H9 (cell line): ENCODE measurements at places on chromosomes 6 and 20. TPM values are rescaled to one million over a fixed set of nuclear protein-coding genes. Genes with fewer than 3 reads are reported as not detected.

The SNAP25 gene
- total RNA-seq, result 0.13 and 0.35 TPM in 2 replicates

- H3K4me3 ChIP-seq, result no peak overlapping the region
- no peaks in the 10 kb centered on the region; the same call in 2 of the 3 replicates for H3K36me3 ChIP-seq
- no peaks in the 10 kb centered on the region for H3K27me3 ChIP-seq
- no peak for DNase-seq
Observed at GRCh38 chr6:149223904-149224351, 93.6 kb upstream of the TAB2 start.

- H3K36me3 ChIP-seq, result no peaks in the 10 kb centered on the region
- H3K4me3 ChIP-seq, result no peak overlapping the region
- peaks cover 10% of the 10 kb centered on the region; the same call in 1 of the 2 replicates for H3K27me3 ChIP-seq
- H3K27ac ChIP-seq, result no peak overlapping the region
- DNase-seq, result no peak
Observed at GRCh38 chr6:29790626-29791025, 37.0 kb upstream of the HLA-G start.

DNA sequence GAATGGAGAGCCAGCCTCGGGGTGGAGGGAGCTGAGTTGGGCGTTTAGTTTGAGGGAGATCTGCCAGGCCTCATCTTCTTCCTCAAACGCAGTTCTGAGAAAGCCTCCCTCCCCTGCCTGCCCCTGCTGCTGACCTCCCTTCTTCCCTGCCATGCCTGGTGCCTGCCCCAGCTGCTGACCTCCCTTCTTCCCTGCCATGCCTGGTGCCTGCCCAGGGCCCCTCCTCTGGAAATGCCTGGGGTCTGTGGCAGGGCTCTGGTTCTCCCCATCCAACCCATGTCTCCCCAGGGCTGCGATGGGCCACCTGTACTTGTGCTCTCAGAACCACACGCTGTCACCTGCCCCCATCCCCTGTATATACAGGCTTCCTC lies 114.6 kb downstream of the VEGFA start:
- no peak for DNase-seq
- no peaks in the 10 kb centered on the region; the same call in 2 of the 3 replicates for H3K36me3 ChIP-seq
- no peak overlapping the region for H3K27ac ChIP-seq
- no peaks in the 10 kb centered on the region for H3K27me3 ChIP-seq
